Psoas muscle (tissue), 8 donors: ENCODE measurements at places on chromosomes 5 and 9.

DNA sequence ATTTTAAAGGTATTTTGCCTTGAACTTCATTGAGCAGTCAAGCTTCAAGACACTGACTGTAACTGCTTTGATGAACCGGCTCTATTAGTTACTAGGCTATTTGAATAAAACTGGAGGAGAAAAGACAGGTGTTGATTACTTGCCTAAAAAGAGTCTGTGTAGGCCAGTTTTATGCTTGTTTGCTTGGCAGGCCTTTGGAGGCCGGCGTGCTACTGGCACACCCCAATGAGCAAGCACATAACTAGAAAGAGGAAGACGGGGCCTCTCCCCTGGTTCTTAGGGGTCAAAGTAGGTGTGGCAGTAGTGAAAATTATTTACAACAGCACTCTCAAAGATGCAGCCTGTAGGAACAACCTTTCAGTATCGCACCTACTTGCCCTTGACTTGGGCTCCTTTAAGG, 2.1 kb upstream of the ZFR start:
- H3K4me3 ChIP-seq, result no peak overlapping the region
- H3K27ac ChIP-seq, result no peak overlapping the region
- no peaks in the 10 kb centered on the region for H3K27me3 ChIP-seq
- no peak for DNase-seq

DNA sequence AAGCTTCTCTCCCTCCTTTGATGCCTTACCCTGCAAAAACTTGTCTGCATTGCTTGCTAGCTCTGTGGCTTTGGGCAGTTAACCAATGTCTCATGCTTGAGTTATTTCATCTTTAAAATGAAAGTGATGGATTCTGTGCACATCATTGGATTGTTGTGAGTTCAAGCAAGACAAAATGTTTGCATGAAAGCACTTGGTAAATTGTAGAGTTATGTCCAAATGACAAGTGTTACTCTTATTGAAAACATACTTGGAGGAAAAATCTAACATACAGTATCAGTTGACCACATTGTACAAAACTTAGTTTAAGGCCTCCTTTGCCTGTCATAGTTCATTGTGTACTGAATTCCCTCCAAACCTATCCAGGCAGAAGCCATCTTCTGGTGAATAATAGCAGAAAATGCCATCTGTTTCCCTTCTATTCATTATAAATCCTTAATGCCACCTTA, 30.0 kb downstream of the TGFBR1 start:
- no peaks in the 10 kb centered on the region for H3K36me3 ChIP-seq
- H3K4me3 ChIP-seq, result no peak overlapping the region
- H3K27me3 ChIP-seq, result no peaks in the 10 kb centered on the region
- H3K27ac ChIP-seq, result no peak overlapping the region
- peaks cover 34% of the 10 kb centered on the region for H3K4me1 ChIP-seq

DNA sequence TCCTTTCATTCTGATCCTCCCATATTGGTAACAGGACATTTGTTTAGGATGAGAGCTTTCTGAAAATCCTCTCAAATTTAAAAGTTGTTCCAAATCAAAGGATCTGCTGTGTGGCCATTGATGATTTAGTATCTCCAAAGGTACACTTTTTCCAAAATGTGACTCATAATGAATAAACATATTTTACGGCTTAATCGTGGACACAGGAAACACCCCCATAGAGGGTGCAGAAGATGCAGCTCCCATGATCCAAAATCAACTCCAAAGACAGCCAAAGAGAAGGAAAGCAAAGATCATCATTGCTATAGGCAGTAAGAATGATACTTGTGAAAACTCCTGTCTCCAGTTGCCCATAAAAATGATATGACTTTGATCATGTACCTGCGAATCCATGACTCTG, 239.7 kb downstream of the PIK3R1 start:
- no peak for DNase-seq
- no peaks in the 10 kb centered on the region for H3K27me3 ChIP-seq
- H3K36me3 ChIP-seq, result no peaks in the 10 kb centered on the region

GRCh38 chr5:179128976-179129375, 68.8 kb downstream of the ZNF354C start:
- no peak overlapping the region for H3K27ac ChIP-seq
- no peaks in the 10 kb centered on the region for H3K36me3 ChIP-seq
- H3K4me3 ChIP-seq, result no peak overlapping the region
- DNase-seq, result no peak
